ENCODE measurements at places on chromosomes 7 and 10.

DNA sequence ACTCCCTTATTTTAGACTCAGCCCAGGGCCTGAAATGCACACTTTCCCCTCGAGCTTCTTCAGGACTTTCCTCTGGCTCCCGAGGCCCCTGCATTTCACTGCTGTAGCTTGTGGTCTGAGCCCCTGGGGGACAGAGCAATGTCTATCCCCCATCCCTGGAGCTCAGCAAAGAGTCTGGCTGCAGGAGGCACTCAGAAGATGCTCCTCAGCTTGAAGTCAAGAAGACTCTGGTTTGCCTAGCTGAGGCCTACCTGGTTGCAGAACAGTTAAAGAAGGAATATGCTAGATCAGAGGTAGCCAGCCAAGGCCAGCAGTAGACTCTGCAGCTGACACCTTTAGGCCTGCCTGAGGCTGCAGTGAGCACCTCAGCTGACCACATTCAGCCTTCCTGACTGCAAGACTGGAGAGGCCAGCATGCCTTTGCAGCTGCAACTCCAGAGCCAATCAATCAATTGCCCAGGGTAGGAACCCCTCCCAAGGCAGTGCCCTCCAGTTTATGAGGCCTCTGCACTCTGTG, 36.9 kb upstream of the IKZF1 start:
- no peak for ATAC-seq

DNA sequence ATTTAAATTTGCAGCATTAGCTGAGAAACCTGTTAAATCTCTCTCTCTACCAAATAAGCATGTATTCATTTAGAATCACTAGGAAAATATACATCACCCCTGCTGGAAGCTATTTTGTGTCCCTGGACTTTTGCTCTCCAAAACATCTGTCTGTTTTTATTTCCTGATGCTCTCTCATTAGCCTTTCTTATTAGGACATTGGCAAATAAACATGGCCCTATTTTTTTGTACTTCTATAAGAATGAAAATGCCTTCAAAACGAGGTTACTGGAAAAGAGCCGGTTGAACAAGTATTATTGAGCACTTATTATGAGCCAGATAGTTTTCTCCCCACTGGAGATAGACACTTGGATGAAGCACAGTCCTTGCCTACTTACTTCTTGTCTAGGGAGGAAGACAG, 206.9 kb downstream of the GALNT17 start:
- ATAC-seq, result no peak

DNA sequence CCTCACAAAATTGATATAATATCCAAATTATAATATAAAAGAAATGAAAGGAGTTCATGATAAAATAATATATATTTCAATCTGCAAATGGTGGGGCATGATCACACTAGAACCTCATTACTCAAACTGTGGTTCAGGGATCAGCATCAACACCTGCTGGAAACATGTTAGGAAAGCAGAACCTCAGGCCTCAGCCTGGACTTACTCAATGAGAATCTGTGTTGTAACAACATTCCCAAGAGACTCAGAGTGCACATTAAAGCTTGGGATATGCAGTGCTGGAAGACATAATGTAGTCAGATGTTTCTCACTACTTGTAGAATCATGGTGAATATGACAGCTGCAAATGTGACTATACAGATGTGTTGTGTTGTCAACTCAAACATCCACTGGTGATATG, 81.7 kb upstream of the ITPRID1 start:
- no peak for ATAC-seq

DNA sequence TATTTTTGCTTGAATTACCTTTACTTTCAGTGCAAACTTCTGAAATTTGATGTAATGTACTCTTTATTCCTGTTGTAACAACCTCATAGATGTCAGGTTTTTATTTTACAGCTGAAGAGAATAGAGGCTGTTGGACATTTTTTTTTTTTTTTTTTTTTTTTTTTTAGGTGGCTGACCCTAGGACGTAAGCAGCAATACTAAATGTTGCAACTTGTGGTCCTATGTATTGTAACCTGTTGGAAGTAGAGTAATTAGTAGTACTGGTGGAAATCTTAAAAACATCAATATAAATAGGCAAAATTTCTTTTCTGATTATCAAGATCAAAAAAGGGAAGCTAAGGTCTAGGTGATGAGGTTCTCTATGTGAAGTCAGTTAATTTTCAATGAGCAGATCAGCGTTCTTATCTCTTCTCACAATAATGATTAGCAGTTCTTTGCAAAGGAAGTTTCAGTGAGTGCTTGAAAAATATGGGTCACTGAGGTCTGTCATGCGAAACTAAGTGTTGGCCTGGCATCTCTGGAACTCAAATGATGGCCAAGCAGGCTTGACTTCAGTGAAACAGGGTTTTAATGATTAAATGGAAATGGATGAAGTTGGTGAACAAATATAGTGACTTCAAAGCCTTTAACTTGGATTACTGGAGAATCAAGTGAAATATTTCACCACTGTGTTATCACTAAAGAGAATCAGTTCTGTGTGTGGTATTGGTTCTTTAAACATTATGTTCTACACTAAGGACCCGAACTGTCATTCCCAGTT, 42.7 kb downstream of the BICC1 start:
- ATAC-seq, result no peak

GRCh38 chr10:131617113-131617858, 283.5 kb upstream of the PPP2R2D start:
- ATAC-seq, result no peak

DNA sequence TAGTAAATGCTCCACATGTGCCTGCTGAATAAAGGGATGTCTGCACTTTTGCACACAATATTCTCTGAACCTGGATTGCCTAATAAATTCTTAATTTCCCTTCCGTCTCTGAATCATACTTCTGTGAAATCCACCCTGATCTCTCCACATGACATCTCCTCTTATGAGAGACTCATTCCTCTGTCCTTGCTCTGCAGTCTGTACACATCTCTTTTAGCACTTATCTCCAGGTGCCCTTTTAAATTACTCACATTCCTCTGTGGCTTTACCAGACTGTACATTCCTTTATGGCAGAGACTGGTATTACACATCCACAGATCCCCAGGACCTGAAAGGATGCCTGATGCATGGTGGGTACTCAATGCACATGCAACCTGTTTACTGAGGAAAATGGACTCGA, 527.6 kb downstream of the PHTF2 start:
- peak; percentile 67 for ATAC-seq

- ATAC-seq, result no peak
Measured at GRCh38 chr7:148095066-148095465, 495.5 kb upstream of the C7orf33 start.

- no peak for ATAC-seq
Measured at GRCh38 chr10:72742092-72742491, 50.1 kb downstream of the MCU start.

DNA sequence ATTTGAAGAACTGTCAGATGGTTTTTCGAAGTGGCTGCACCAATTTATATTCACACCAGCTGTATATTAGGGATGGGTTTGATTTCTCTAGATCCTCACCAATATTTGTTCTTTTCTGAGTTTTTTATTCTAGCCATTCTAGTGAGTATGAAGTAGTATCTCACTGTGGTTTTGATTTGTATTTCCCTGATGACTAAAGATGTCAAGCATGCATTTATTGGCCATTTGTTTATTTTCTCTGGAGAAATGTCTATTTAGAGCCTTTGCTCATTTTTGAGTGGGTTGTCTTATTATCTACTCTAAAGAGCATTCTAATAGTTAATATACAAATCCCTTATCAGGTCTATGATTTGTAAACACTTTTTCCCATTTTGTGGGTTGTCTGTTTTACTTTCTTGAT, 123.9 kb downstream of the PCLO start:
- no peak for ATAC-seq

GRCh38 chr7:158620418-158620817, 32.8 kb upstream of the PTPRN2 start:
- ATAC-seq, result no peak

DNA sequence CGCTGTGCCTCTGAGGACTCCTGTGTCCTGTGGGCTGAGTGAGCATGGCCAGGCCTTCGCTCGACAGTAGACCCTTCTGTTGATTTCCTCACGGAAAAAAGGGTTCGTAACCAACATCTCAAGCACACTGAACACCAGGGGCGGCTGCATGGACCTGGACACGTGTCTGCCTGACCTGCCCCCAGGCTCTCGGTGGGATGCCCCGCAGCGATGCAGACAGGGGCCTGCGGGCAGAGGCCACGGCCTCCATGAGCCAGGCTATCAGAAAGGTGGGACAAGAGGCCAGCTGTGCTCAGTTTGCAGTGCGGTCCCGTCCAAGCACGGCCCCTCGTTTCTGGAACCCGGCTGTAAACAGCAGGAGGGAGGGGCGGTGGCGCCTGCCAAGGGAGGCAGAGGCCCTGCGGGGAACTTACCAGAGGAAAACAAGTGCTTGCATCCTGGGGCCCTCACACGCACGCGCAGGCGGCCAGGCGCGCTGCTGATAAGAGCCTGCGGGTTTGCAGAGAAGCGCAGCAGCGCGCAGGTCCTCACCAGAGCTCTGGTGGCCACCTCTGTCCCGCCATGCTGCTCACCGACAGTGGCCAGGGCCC, 10.6 kb downstream of the GPR146 start:
- no peak for ATAC-seq

GRCh38 chr10:78707745-78708144, 361.0 kb upstream of the ZMIZ1 start:
- peak; percentile 51 for ATAC-seq

- ATAC-seq, result no peak
Measured at GRCh38 chr10:17510242-17510908, 56.0 kb upstream of the ST8SIA6 start.

- peak; percentile 62 for ATAC-seq
Measured at GRCh38 chr7:138756591-138757242, 41.1 kb upstream of the TMEM213 start.

DNA sequence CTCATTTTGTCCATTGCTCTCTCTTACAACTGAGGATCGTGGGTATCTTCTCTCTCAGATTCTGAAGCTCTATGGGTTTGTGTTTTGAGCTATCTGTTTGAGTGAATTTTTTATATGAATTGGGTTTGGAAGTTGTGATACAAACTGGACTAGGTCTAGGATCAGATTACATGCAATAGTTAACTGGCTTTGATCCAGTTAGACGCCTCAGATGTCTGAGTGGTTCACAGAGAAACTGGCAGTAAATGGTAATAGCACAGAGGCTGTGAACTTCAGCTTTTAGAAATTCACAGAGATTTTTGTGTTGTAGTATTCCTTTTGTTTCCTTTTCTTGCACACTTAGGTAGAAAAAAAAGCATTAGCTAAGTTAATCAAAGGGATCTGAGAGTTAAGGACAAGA, 12.7 kb upstream of the DNMBP start:
- ATAC-seq, result no peak

- ATAC-seq, result no peak
Measured at GRCh38 chr7:479115-479947, 40.3 kb downstream of the PDGFA start.

GRCh38 chr10:102650655-102651454, 6.6 kb downstream of the TRIM8 start:
- no peak for ATAC-seq

- ATAC-seq, result no peak
Measured at GRCh38 chr7:150876817-150877526, 24.7 kb downstream of the AOC1 start.

DNA sequence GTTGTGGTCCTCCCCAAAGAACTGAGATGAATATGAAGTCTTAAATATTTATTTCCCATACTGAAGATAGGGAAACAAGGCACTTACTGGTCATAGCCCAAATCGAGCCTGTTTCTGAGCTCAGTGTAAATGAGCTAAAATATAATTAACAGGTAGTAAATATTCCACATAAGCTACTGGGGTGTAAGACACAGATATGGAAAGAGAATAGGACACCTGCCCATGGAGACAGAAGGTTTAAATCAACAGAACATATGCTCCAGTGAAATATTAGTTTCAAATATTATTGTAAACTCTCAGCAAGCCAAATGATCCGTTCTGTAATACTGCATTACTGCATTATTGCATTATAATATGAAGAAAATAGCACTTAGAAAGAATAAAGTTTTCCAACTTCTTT, 537.9 kb downstream of the ANKRD7 start:
- ATAC-seq, result no peak

- no peak for ATAC-seq
Measured at GRCh38 chr7:32803406-32804141, 88.0 kb downstream of the KBTBD2 start.

- ATAC-seq, result no peak
Measured at GRCh38 chr10:62225362-62225761, 43.3 kb downstream of the RTKN2 start.

- no peak for ATAC-seq
Measured at GRCh38 chr7:80804589-80804988, 114.3 kb downstream of the SEMA3C start.

DNA sequence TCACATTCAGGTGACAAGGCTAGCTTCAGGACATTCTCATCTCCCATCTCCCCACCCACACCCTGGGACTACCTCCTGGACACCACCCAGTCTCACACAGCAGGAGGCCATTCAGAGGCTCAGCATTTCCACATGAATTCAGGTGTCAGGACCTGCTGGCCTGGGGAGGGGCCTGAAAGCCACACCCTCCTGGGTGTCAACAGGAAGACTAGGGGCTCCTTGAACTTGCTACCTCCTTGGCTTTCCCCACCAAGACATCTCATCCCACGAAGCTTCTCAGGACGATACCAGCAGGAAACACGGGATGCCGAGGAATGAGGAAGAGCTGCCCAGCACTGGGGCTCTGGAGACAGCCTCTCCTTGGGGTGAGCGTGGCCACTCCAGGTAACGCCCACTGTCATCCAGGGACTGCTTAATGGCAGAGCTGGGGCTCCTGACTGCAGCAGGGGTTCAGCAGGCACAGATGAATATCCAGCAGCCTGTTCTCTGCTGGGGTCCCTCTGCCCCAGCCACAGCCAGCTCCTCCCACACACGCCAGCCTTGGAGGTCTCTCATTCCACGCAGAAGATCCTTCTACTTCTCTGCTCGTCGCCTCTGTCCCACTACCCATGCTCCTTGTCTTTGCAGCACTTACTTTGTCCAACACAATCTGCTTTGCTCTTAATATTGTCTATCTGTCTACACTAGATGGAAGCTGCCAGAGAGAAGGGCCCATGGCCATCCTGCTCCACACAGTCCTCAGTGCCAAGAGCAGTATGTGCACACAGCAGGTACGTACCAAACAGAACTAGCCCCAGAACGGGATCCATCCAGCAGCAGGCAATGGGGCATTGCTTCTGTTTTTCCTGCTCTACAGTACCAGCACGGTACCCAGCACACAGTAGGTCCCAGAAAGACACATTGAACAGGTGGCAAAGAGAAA, 88.7 kb downstream of the FAM53B start:
- no peak for ATAC-seq
